ENCODE measurements at places on chromosomes 4 and X. TPM values are rescaled to one million over a fixed set of nuclear protein-coding genes. Genes with fewer than 3 reads are reported as not detected.

Gene PAGE2
- total RNA-seq: not detected

Gene EFHC2
- total RNA-seq: 0.17 TPM

GRCh38 chrX:112731793-112732192 is 52.1 kb upstream of the LHFPL1 start:
- no peak for DNase-seq

Gene DCHS2
- not detected for total RNA-seq

GRCh38 chrX:41823402-41823801 is 99.4 kb downstream of the GPR82 start:
- peak; percentile 22 for DNase-seq

Gene BMP15
- not detected for total RNA-seq

DNA sequence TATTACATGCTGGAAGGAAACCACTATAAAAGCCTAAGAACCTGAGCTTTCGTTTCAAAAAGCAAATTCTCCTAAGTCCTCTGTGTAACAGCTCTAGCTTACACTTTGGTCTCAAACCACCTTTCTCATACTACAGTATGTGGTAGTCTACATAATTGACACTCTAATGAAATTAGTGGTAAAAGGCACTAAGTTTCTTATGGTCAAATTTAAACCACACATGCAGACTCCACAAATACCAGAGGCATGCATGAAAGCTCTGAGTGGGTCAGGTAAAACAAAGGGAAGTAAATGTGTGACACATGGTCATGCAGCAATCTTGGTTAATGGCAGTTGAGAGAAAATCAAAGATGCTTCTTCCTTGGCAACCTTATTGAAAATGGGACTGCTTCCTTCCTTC is 187.8 kb downstream of the CCNG2 start:
- no peak for DNase-seq

- peak; percentile 85 for DNase-seq
These were observed 41.0 kb downstream of the FNIP2 start for GRCh38 chr4:158809611-158810486.

Gene GALNTL6
- 0.06 TPM for total RNA-seq

DNA sequence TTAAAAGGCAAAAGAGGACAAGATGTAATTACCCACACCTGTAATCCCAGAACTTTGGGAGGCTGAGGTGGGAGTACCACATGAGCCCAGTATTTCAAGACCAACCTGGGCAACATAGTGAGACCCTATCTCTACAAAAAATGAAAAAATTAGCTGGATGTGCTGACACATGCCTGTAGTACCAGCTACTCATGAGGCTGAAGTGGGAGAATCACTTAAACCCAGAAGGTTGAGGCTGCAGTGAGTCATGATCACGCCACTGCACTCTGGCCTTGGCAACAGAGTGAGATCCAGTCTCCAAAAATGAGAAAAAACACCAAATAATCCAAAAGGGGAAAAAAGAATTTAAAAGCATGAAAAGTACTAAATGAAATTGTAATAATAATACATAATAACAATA is 30.8 kb downstream of the NR0B1 start:
- DNase-seq: peak; percentile 30

DNA sequence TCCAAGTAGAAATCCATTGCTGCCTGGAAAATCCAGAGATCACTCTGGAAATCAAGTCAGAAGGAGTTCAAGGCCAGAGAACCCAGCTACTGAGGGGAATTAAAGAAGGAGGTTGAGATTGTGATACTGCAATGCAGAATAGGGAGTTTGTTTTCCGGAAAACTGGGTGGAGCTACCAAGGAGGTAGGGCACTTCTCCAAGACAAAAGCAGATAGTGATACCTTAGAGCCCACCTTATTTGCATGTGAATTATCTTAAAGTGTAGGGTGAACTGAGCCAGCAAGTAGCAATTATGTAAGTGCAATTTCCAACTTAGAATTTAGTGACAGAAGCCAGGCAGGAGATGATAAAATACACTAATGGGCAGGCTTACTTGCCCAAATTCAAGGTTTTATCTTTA is 178.9 kb downstream of the MID1 start:
- no peak for DNase-seq

Gene C4orf36
- total RNA-seq: 0.06 TPM

DNA sequence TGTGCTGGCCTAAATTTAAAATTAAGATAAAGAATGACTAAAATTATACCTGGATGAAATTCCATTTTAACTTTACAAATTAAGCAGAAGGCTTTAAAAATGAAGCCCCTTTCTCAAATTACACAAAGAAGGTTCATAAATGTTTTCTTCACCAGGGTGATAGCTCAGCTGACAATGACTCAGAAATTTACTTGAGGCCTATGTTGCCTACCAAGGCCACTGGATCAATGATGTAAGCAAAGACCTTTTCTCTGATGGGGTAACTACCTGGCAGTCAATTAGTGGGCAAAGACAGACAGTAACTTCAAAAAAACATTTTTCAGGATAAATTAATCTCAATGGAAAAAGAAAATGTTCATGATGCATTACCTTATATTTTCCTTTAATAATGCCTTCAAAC is 23.9 kb upstream of the GPR34 start:
- peak; percentile 18 for DNase-seq

Gene OTUD5
- 40.2 TPM for total RNA-seq

- no peak for DNase-seq
These were observed 2.0 kb downstream of the PARM1 start for GRCh38 chr4:74934888-74935287.

Gene DUSP9
- total RNA-seq: not detected

Gene CSN1S1
- not detected for total RNA-seq

DNA sequence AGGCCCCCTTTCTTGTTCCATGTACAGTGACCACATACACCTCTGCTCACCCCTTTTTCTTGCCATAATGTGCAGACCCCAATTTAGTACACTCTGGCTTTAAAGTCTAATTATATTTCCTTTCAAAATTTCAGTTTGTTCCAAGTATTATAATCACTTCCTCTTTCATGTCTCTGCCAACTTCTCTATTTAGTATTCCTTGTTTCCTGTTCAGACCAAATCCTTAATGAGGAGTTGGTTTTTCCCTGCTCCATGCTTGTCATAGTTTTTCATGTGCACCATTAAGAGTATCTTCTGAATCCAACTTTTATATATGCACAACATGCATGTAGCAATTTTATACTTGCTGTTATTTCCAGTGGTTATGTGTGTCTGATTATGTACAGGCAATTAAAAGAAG is 32.3 kb downstream of the USP53 start:
- DNase-seq: no peak

DNA sequence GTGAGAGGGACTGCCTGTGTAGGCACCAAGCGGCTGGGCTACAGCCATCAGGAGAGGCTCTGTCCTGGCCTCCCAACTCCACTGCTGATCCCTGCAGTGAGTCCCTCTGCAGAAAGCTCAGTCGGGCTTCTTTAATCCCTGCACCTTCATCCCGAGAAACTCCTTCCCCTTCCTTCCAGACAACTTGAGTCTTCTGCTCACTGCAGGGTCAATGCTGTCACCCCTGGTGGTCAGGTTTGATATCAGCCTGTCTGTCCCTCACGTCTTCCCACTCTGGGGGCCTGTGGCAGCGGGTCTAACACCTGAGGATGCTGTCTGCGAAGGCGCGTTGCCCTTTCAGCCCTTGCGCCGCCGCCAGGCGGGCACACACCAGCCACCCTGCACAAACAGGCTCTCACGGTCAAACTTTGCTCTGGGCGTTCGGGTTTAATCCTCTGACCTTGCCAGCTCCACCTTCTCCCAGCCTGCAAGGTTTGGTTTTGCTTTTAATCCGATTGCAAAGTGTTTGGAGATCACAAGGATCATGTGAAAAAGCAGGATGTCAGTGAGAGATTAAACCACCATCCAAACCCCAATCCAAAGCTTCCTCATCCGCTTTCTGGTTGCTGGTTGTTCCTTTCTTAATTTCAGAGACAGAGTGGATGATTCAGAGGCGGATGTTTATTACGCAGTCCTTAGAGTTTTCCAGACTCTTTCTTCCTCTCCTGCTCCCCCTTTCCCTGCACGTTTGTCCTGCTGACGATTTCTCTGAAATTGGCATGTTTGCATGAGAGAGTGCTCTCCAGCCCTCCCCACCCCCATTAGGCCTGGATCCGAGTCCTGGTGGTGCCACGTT is 74.8 kb upstream of the SLC34A2 start:
- no peak for DNase-seq

DNA sequence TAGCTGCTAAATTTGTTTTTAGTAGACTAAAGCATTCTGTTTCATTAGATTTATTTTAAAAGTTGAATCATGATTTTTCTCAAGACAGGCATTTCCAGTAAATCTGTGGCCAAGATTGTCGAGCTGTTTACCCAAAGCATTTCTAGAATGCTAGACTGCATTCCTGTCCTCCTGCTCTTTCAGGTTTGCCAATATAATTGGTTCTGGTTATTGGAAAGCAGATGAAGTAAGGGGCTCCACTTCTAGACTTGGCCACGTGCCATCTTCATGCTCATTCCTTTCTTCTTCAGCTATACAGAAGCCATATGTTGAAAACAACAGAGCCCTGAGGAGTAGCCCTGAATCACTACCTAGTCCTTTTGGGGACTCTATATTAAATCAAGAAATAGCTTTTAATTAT is 62.5 kb downstream of the PGRMC2 start:
- DNase-seq: no peak

Gene NDST3
- total RNA-seq: not detected

DNA sequence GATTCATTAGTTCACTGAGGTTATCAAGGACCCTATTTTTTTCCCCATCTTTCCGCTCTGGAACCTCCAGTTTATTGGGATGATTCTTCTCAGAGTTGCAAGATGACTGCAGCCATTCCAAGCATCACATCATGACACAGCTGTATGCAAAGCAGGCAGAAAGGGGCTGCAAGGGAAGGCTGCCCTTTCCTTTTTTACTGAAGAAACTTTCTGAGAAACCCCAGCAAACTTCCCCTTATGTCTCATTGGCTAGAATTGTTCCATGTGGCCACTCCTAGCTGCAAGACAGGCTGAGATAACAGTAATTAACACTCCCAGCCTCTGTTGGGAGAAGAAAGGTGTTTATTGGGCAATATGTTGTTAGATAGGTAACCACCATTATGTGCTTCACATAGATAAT is 102.6 kb downstream of the SATL1 start:
- no peak for DNase-seq

Gene OTOP1
- not detected for total RNA-seq

DNA sequence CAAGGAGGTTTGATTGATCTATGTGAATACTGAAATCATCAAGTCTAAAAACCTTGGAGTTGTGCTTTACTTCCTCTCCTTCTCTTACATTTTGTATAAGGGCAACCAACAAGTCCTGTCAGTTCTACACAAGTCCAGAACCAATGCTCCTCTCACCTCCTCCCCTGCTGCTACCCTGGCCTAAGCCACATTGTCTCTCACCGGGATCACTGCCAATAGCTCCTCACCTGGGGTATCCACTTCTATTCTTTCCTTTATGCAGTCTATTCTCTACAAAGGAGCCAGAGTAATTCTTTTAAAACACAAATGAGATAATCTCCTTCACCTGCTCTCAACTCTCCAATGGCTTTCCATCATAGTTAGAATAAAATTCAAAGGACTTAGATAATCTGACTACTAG is 13.3 kb upstream of the ARHGEF6 start:
- DNase-seq: no peak

GRCh38 chr4:148315049-148315448 is 127.2 kb downstream of the NR3C2 start:
- peak; percentile 99 for DNase-seq

DNA sequence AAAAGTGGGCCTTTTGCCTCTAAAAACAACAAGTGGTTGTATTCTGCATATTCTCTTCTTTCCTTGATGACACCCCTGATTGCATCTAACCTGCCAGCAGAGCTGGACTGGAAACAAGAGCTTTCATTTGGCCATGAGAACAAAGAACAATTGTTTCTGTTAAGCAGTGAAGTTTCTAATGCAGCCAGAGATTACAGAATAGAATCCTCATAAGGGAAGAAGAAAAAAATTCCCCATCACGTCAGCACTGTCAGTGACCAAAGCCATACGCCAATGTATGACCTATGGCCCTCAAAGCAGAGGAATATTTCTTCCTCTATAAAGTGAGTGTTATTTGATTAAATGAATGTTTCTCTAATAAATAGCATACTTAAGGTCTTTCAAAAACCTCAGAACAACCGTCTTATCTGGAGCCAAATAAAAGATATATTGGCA is 529.1 kb upstream of the INTU start:
- DNase-seq: no peak

GRCh38 chrX:5051831-5052491 is 1176.7 kb downstream of the NLGN4X start:
- peak; percentile 94 for DNase-seq

DNA sequence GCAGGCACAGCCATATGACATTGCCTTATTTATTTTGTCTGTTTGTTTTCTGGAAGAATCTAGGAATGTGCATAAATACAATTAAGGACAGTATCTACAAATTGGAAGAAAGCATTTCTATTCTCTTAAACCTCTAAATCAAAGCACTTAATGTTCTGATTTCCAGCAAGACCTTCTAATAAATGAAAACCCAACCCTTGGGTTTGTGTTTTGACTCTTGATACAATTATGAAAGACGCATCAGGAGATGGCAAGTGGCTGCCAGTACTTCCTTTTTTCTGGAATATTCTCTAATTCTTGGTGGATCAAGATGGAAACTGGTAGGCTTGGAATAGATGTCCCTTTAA is 437 bp upstream of the CPE start:
- DNase-seq: no peak

DNA sequence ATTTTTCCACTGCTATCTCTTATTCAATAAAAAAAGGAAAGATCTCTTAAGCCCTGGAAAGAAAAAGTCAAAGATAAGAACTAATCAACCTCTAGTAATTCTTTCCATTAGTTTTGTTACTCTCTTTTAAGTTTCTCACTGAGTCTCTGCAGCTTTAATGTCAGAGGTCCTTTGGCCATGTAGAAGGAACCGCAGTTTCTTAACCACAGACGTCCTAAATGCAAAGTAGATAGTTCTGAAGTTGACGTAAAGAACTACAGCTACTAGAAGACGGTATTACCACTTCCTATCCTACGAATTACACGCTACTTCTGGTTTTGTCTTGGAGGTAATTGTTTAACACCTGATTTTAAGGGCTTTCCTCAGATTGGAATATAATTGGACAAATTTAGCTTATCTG is 325.9 kb downstream of the ANKRD50 start:
- no peak for DNase-seq

DNA sequence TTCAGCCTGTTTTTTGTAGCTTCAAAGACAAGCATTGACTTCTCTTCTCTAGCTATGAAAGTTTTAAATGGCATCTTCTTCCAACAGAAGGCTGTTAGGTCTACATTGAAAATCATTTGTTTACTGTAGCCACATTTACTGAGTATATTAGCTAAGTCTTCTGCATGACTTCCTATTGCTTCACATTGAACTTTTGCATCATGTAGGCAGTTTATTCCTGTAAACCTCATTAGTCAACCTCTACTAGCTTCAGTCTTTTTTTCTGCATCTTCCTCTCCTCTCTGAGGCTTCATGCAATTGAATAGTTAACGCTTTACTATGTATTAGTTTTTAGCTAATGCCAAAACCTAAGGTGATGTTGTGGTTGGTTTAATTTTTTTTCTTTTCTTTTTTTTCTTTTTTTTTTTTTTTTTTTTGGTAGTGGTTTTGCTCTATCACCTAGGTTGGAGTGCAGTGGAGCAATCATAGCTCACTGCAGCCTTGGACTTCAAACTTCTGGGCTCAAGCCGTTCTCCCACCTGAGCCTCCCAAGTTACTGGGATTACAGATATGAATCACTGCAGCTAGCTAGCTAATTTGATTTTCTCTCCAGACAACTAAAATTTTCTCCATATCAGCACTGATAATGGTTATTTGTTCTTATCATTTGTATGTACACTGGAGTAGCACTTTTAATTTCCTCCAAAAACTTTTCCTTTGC is 3.4 kb downstream of the UGT2A3 start:
- DNase-seq: no peak

Gene CTAG2
- total RNA-seq: not detected

Gene MED12
- total RNA-seq: 21.3 TPM

- no peak for DNase-seq
These were observed 115.1 kb downstream of the CPEB2 start for GRCh38 chr4:15117270-15117946.

Gene SRPK3
- total RNA-seq: 1.3 TPM

Gene XAGE2
- total RNA-seq: not detected
